Activated naive CD4-positive, alpha-beta T cell treated with Interleukin-2 at 50 U/mL for 16 hours (primary cell): ENCODE measurements at places on chromosomes 7 and 10.

DNA sequence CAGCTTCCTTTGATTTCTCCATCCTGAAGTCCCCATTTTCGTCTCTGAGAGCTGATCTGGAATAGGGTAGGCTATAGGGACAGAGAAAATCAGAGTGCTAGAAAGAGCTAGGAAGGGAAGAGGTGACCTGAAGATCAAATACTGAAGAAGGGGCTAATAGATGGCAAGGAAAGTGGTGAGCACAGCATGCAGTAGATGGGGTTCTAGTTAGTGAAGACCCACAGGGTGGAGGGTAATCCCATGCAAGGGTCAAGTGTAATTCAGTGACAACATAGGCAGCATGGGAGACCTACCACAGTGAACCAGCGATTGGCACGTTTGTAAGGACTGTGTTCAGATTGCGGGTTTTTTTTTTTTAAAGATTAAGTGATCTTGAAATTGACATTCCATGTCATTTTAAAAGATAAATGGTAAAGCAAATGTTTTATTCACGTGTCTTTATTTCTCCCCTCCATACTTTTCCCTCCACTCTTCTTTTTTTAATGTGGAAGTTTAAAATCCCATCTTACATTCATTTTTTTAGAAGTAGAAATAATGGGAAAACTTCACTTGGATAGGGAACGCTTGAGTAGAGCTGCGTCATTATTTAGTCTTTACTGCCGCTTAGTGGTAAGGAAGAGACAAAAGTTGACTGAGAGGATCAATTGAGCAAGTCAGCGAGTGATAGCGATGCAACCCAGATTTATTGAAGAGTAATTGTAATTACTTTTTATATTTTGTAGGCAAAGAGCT, 21.0 kb upstream of the ABI1 start:
- DNase-seq, result no peak

DNA sequence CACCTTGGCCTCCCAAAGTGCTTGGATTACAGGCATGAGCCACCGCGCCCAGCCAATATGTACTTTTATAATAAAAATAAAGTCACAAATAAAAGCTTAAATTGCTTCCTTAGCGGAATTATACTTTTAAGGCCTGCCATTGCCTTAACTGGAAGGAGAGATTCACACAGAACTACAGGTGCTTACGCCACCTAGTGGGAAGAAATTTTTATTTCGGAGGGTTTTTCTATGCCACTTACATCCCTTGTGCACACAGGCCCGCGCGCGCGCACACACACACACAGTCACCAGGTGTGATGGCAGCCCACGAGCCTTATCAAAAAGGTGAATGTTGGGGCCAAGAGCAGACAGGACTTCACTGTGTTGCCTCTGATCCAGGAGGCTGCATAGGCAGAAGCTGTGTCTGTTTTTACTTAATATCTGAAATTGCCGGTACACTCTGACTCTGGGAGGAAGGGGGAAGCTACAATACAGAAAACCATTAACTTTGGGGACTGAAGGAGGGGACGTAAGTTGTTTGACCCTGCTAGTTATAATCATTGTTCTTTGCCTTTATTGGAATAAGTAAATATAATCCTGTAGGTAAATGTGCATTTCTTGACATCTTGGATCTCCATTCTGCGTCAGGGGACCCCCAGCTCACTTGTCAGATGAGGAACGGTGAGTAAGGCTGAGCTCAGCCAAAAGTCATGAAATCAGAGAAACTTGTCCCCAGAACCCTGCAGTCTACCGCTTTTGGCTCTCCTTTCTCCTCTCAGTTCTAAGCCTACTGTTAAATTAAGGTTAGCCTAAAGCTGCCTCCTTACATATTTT, 87.1 kb downstream of the SLC16A9 start:
- DNase-seq, result peak; percentile 5

DNA sequence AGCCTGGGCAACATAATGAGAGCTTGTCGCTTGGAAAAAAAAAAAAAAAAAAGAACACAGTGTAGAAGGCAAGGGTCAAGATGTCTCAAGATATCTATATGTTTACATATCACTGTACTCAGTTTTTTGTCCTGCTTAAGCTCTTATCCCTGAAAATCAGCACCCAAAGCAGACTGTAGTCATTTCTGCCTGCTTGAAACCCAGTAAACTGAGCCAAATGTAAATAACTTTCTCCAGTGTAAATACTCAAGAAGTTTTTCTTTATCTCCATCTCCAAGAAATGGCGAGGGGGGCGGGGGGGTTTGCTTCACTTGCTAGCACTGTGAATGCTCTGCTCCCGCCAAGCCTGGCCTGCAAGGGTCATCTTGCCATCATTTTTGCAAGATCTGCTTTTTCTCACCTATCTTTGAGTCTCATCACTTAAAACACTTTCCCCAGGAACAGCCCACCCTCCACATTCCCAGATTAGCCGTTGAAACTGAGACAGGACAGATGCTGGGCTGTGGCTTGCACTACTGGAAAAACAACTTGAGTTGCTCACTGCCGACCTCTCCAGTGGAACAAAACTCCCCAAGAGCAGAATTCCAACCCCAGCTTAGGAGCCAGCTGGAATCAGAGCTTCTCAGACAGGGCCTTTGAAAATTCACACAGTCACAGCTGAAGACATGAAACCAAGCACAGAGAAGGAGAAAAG, 54.6 kb downstream of the AFAP1L2 start:
- no peak for DNase-seq

GRCh38 chr10:16698461-16698860, 118.8 kb downstream of the RSU1 start:
- DNase-seq, result no peak

DNA sequence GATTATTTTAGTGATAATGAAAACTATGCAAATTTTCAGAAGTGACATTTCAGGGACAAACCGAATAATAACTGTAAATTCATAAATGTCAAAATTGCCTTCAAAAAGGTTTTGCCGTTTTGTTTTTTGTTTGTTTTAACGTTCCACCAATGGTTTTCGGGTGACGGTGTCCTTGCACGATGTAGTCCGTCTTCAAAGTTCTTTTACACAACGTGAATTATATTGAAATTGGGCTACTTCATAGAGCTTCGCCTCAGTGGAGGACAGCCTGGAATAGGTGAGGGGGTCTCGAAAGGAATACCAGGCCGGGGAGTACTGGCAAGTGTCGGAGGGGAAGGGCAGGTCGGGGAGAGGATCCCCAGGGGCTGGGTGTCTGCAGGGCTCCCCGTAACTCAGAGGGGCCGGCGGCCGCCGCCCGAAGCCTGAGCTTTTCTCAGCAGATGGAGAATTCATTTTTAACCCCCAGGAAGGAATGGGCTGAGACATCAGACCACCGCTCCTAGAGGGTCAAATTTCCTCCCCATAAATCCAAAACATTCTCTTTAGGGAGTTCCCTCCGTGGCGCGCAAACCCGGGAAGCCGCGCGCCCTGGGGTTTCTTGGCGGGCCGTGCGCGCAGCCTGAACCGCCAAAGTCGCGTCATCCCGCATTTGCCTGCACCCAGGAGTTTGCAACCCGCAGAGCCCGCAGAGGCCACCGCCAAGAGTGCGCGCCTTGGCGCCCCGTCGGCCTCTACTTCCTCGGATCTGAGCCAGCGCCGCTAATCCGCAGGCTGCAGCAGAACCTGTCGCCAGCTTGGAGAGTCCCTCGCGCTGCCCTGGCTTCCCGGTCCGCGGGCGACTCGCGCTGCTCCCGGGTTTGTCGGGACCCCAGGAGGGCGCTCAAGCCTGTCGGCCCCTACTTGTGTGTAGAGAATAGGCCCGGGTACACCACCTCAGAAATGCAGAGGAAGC, 17.3 kb upstream of the EVX1 start:
- DNase-seq, result no peak

GRCh38 chr7:107856806-107857540, 34.0 kb upstream of the DLD start:
- no peak for DNase-seq

GRCh38 chr7:19116121-19117090, 1.0 kb downstream of the TWIST1 start:
- DNase-seq, result no peak

GRCh38 chr10:48501226-48501625, 103.6 kb downstream of the ARHGAP22 start:
- DNase-seq, result no peak

DNA sequence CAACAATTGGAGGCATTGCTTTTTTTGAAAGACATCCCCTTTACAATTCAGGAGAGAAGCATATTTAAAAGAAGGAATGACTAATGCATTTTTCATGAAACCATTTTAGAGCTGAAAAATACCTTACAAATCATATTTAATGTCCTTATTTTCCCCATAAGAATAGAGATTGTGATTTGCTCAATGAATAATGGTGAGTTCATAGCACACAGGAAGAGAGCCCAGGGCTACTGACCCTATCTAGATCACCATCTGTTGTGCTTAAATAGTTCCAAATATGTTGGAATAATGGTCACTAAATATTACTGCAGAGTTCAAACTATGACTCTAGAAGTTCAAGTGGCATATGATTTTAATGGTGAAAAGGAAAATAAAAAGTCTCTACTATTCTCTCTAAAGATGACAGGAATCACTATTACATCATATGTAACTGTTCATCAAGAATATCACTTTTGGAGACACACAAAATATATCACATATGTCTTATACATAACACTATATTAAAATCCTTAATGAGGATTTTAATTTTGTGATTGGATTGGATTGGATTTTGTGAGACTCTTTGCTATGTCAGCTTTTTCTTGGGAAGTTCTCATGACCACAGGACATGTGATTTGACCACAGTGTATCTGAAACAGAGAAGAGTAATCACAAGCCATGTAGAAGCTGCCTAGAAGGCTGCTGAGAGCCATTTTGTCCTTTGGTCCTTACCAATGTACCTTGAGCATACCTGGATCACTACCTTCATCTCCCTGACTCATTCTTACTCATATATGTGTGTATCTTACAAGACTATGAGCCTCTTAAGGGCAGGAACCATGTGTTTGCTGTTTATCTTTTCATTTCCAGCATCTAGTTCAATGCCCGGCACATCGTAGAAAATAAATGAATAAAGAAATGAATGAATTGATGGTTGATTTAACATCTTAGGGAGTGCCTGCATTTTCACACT, 26.4 kb downstream of the SLC16A9 start:
- DNase-seq, result no peak

GRCh38 chr10:99785646-99786045, 3.2 kb downstream of the ABCC2 start:
- no peak for DNase-seq

DNA sequence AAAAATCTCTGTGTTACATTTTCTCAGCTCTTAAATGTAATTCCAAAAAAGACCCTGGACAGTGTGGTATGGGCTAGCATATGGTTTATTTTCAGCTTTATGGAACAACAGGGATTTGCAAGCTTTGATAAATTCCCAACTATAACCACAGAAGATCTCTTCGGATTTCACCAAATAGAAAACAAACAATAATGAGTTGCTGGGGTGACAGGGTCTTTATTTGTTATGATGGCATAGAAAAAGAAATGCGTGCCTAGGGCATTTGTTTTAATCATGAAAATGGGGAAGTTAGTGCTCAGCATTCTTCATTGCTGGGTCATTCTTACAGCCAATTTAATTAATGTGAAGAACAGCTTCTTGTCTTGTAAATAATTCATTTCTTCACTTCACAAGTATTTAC, 139.0 kb downstream of the LRRN3 start:
- no peak for DNase-seq

DNA sequence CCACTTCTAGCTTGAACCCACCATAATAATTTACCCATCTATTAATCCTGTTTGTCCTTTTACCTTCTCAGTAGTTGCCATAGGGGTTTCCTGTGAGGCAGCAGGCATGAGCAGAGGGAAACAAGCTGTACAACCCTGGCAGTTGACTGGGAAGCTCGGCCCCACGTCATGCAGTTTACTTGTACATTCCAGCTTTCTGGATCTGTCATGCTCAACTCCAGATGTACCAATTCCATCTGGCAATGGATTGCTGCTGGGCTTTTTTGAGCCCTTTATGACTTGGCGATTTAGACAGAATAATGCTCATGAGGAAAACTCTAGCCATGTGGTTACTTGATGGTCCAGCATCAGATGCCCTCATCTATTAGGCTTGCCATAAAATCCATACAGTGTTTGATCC, 112.5 kb downstream of the GNAI1 start:
- DNase-seq, result no peak

DNA sequence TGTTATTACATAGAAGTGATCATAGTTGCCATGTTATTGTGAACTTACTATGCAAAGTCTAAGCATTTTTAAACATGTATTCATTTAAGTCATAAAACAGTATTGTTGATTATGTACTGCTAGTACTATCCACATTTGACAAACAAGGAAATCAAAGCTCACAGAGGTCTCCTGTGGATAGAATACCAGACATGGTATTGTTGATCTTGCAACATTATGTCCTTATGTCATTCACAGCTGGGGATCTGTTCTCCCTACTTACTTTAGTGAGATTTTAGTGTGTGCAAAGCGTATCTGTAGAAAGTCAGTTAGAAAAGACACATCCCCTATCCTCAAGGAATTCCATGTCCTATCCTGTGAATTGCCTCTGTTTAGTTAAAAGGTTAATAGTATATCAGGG, 106.1 kb downstream of the SND1 start:
- DNase-seq, result no peak

GRCh38 chr7:152752200-152752912, 7.2 kb upstream of the ACTR3B start:
- no peak for DNase-seq

- no peak for DNase-seq
Observed at GRCh38 chr10:77441353-77442166, 196.0 kb downstream of the KCNMA1 start.

- DNase-seq, result no peak
Observed at GRCh38 chr7:6057316-6058129, 26.3 kb downstream of the ANKRD61 start.

GRCh38 chr7:100942045-100942774, 7.1 kb upstream of the MUC3A start:
- no peak for DNase-seq

DNA sequence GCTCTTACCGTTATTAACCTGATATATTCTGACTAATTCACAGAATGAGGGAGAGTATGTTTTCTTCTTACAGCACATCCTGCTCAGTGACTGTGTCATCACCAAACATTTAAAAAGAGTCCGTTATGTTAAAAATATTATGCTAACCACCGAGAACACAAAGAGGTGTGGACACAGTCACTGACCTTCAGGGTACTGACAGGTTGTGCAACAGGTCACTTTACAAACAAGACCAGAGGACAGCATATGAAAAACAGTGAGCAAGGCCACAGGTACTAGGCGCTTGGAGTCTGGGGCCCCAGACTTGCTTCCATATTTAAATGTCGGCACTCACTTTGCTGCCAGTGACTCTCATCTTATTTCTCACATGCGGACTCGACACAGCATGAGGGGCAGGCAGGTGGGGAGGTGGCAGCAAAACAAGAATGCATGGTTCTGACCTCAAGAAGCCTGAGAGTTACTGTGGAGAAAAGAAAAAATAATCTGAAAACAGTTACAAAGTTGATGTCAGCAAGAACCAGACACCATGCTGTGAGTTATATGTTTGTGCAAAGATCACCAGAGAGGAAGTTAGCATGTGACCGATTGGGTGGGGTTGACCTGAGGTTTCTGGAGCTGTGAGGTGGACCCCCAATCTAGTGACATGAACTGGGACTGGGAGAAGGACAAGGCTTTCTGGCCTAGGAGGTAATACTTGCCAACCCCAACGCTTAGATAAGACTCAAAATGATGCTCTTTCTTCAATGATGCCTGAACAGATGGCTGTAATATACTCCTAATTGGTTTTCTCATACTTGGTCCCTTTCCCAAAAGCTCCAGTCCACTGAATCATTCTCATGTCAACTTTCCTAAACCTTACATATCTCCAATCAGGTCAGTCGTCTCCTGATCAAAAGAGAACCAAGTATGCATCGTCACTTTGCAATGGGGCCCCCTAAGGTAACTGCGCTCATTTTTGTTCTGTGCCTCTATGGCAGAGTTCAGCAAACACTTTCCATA, 102.4 kb downstream of the HIPK2 start:
- DNase-seq, result no peak
